ENCODE measurements at places on chromosomes 7 and 10.
A peak's percentile ranks its signal among the peaks of the same experiment; 100 is the strongest.

- no peak for DNase-seq
Measured at GRCh38 chr10:13915710-13916109, 328.9 kb downstream of the PRPF18 start.

DNA sequence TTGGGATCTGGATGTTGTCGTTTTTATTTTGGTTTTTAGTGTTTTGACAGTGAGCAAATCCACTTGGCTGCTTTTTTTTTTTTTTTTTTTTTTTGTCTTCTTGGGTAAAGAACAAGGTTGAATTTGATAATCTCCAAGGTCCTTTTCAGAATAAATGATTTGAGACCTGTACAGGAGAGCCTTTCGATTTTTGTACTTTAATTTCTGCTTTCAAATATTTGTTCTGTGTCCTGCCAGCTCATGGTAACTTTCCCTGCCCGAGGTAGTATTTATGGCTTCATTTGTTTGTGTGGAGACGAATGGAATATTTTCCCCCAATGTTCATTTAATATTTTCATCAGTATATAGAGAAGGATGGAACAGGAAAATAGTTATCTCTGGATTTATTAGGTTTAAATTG lies 19.9 kb downstream of the WAC start:
- DNase-seq = no peak

GRCh38 chr7:117193564-117193963 lies 129.3 kb downstream of the WNT2 start:
- no peak for DNase-seq

- no peak for DNase-seq
Measured at GRCh38 chr7:138245682-138246081, 169.4 kb downstream of the AKR1D1 start.

- peak; percentile 15 for DNase-seq
Measured at GRCh38 chr10:11104772-11105675, 87.4 kb downstream of the CELF2 start.

DNA sequence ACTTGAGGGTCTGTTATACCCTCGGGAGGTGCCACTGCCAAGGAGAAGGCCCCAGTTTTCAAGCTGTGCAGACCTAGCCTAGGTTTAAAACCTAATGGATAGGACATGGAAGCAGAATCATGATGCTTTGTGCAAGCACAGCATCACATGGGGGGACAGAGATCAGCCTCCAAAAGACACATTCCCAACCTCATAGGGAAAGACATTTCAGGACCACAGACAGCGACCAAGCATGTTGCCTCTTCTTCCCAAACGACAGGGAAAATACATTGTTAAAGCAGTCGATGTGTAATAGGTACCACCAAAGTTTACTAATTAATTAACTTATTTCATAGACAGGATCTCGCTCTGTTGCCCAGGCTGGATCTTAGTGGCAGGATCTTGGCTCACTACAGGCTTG lies 573.9 kb downstream of the TCERG1L start:
- DNase-seq = no peak

DNA sequence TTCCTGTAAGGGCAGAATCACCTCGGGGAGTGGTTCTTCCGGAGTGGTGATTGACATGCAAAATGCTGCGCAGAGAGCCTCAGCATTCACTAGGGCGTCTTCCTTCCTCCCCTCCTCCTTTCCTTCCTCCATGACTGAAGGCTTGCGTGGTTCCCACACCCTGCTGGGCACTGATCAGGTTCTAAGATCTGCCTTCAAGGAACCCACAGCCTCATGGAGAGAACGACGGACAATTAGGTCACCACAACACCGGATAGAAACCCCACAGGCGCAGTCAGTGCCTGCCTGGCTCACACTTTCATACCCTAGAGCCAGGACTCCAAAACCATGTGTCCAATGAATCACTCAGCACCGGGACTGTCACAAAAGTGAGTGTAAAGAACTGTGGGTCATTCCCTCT lies 131.3 kb downstream of the DPP6 start:
- DNase-seq = no peak

DNA sequence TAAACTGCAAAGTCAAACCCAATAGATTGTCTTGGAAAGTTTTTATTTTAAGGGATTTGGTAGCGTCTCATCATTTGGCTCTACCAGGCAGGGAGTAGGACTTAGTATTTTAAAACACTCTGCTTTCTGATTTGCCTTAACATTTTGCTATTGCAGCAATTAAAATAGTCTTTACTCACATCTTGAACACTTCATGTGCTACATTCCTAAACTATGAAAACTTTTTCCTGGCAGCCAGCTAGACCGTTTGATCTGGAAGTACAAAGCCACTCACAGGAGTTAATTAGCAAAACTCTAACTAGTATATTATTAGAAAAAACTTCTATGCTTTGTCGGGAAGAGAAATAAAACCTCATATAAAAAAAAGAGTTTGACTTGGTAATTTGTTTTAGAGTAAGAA lies 111.4 kb downstream of the TFPI2 start:
- no peak for DNase-seq

DNA sequence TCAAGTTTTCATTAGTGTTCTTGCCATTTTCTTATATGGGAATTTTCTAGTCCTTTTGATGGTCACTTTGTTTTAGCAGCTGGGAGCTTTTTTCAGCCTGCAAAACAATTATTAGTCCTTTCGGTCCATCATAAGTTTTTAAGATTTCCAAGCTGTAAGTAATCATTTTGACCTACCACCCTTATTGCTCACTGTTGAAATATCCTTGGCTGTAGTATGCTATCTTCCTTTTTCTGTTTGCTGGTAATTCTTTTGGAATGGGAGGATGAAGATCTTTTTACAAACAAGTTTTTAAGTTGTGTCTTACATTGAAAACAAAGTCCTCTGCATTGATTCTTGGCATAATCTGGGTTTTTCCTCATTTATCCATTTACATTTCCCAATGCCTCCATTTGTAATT lies 24.0 kb downstream of the BZW2 start:
- no peak for DNase-seq

DNA sequence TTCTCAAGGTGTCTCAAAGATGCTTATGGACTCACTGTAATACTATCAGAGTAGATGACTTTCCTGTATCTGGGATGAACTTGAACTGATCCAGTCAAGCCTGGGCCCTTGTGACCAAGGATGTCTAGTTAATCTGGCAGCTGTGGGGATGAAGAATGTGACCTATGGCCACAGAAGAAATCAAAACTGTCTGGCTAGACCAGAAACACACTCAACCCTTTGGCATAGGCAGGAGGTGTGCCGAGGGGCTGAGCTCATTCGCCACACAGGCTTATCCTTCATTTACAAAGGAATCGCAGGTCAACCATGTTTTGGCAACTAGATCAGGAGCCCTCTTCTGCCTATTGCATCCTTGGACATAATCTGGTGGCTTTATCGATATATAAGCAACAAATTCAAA lies 110.6 kb downstream of the ATXN7L1 start:
- no peak for DNase-seq

DNA sequence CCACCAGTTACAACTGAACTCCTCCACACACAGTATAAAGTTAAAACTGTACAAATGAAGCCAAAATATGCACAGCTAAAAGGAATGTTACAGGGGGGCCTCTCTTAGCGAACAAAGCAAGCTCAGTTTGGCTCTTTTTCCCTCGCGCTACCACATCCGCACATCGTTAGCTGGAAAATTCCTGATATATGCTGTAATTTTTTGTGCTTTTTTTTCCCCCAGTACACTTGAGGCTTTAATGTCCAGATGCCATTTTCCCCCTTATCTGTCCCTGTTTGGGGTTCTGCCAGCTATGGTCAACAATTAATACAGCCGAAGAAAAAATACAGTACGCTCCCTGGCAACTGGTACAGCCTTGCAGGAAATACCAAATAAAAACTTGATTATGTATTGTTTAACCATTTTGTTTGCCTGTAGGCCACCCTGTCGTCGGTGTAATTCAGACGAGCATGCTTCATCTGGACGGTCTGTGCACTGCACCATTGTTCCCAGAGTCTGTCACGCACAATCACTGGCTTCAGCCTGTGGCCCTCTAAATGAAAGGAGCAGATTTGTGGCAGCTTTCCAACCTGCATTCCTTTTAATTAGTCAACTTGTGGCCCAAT lies 108.1 kb upstream of the FAM133B start:
- DNase-seq = no peak

GRCh38 chr7:125390981-125391380 lies 461.4 kb upstream of the POT1 start:
- DNase-seq = no peak

GRCh38 chr7:98654524-98655272 lies 37.6 kb downstream of the NPTX2 start:
- DNase-seq = no peak

GRCh38 chr10:81135851-81136250 lies 598.1 kb downstream of the SH2D4B start:
- DNase-seq = no peak

Measured in CD4-positive, alpha-beta T cell treated with Interleukin-6 at 100 ng/mL for 8 hours (primary cell).